Hypothalamus (tissue), 51 donors: ENCODE measurements at places on chromosomes 1 and 21.

DNA sequence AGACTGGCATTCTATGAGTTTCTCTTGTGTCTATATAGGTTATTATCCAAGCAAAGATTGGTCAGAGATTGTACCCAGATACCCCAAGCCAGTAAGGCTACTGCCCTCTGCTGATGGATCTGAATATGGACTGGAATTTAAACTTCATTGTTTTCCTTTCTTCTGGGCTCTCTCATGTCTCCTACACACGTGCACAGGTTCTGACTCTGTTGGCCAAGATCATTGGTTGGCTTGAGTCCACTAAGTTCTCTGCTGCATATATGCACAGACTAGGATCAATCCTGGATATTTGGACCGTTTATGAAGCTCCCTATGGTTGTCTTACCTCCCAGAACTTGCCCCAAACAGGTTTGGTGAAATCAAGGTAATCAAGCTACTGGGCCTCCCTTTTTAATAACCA is 69.7 kb downstream of the CC2D1B start:
- no peak for DNase-seq

GRCh38 chr1:225596736-225597135 is 56.2 kb downstream of the ENAH start:
- DNase-seq = no peak

- DNase-seq = no peak
Observed at GRCh38 chr1:67626090-67626860, 58.7 kb upstream of the GADD45A start.

DNA sequence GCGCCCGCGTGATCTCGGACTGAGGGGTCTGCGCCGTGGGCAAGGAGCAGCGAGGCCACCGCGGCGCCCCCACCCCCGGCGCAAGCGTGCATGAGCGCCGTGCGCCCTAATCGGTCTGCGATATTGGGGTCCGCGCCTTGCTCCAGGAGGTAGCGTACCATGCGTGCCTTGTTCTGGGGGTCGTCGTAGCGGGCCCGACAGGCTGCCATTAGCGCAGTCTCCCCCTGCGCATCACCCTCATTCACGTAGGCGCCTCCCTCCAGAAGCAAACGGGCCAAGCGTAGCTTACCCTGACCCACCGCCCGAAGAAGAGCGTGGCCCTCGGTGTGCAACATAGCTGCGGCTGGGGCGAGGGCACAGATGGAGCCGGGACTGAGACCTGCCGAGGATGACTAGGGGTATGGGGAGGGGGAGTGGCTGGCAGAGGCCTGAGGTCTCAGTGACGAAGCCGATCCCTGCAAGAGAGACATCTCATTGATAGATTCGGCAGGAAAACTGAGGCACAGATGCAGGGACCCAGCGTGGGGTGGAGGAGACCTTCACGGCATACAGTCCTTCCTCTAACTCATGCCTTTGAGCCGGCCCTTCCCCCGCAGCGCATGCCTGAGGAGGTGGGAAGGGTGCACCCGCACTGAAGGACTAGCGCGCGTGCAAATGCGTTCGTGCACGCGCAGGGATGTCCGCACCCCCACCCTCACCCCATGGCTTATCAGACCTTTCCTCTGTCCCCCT is 2.8 kb downstream of the ANKRD34A start:
- DNase-seq = peak; percentile 58

- DNase-seq = no peak
Observed at GRCh38 chr1:101379950-101380349, 143.1 kb downstream of the S1PR1 start.

DNA sequence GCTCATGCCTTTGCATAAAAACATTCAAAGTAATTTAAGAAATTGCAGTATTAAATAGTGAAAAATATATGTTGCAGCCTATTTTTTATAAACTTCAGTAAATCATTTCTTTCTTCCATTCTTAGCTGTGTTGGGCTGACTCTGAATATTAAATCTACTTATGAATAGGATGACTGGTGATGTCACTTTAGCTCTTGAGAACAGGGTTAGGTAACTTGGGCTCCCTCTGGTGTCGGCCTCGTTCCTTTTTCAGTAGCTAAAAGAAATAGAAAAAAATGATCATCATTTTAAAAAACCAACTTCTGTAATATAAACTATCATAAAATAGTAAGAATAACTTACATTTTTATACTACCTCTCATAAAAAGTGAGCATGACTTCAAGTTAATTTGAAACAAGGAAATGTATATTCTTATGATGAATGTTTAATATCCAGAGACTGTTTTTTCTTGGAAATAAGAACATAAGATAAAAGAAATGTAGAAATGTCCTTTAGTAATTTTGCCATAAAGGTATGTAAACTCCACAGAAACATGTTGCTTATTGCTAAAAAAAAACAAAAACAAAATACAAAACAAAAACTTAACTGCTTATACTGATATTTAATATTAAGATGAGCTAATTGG is 26.8 kb upstream of the NCAM2 start:
- peak; percentile 64 for DNase-seq

- DNase-seq = peak; percentile 73
Observed at GRCh38 chr1:44660176-44660575, 14.1 kb downstream of the TMEM53 start.

GRCh38 chr1:6082430-6082971 is 36.8 kb downstream of the KCNAB2 start:
- DNase-seq = peak; percentile 41

GRCh38 chr1:183023601-183024316 is 539 bp downstream of the LAMC1 start:
- DNase-seq = peak; percentile 37

GRCh38 chr1:64492424-64492823 is 22.5 kb downstream of the CACHD1 start:
- DNase-seq = no peak

DNA sequence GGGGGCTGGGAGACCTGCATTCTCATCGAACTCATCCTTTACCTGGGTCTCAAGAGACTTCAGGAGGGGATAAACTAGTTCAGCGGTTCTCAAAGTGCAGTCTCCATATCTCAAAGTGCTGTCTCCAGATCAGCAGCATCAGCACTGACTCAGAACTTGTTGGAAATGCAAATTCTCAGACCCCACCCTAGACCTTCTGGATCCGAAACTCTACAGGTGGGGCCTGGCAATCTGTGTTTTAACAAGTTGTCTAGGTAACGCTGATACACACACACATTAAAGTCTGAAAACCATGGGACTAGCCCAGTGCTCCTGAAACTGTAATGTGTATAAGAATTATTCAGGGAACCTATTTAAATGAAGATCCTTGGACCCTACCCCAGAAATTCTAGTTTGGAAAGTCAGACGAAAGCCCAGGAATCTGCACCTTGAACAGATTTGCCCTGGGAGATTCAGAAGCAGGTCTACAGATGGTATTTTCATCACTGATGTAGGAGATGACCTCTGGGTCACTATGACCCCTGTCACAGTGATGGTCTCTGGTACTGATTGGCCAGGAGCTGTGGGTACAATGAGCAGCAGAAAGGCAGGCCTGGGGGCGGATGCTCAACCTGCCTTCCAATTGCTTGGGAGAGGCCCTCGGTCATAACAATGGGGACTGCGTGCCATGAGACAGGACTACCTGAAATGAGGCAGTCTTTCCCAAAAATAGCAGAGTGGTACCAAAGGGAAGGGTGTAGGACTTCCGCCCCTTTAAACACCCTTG is 127.2 kb downstream of the FAM78B start:
- no peak for DNase-seq

GRCh38 chr21:42735061-42735460 is 81.6 kb downstream of the PDE9A start:
- no peak for DNase-seq

DNA sequence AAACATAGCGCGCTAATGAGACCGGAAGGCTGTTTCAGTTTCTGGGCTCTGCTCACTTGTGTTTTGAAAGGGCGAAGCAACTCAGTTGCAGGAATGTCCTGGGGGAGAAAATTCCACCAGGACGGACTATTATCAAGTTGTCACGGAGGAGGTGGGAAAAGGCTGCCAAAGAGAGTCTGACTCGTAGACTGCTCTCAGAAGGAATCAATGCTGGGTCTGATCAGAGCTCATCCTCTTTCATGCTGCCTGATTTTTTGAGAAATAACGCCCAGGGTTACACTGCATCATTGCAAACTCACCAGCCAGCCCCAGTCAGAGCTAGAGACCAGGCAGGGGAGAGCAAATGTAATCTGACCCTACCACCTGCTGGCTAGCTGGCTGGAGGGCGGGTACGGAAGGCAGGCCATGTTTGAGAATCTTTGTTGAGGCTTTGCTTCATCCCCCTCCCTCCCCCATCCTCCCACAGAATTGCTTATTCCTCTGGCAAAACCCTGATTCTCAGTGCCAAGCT is 36.4 kb upstream of the BCL9 start:
- DNase-seq = no peak

DNA sequence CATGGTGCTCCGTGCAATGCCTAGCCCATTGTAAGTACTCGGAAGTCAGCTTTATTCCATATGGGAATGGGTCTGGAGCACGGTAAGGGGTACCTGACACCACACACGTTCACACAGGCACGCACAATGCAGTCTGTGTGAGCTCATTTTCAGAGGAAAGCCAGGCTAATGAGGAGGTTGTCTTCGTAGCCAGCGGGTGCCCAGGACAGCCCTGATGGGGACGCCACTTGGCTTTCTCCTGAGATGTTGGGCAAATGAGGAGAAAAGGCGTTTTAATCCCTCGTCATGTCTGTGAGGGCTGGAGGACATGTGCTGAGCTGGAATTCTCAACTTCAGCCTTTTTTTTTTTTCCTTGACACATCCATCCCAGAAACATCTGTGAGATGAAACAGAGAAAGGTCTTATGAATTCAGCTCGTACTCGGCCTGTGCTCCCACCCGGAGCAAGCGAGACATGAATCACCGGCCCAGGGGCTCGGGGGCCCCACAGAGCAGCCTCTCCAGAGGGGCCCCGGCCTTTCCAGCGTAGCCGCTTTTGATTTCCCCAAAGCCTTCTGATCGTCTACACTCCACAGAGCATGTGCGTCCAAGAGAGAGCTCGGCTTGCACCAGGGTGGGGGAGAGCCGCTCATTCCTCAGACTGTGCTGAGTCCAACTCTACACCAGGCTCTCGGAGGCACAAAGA is 125.1 kb downstream of the EPHB2 start:
- DNase-seq = no peak

GRCh38 chr1:18396247-18396980 is 84.3 kb upstream of the KLHDC7A start:
- no peak for DNase-seq

- DNase-seq = no peak
Observed at GRCh38 chr1:91024481-91025119, 2.8 kb upstream of the ZNF644 start.

- DNase-seq = no peak
Observed at GRCh38 chr1:67459068-67459467, 28.9 kb upstream of the SERBP1 start.

- DNase-seq = no peak
Observed at GRCh38 chr1:109771712-109772657, 8.3 kb upstream of the EPS8L3 start.

- no peak for DNase-seq
Observed at GRCh38 chr1:15950302-15950701, 25.6 kb downstream of the ZBTB17 start.

GRCh38 chr1:90622666-90623065 is 94.4 kb downstream of the BARHL2 start:
- DNase-seq = no peak

DNA sequence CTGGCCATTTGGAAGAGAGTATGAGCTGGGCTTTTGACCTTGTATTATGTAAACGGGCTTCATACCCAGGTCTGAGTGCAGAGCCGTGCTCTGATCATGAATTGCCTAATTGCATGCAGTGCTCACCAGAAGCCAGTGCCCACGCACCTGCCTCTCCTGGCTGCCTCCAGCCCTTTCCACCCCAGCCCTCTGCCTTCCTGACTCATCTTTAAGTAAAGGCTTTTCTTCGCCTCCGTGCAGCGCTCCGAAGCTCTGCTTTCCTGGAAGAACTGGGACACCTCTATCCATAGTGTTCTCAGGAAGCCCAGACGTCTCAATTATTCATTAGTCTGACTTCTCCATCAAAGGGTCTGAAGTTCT is 413.7 kb downstream of the PTPRU start:
- DNase-seq = no peak

GRCh38 chr1:7220007-7220406 is 434.8 kb downstream of the CAMTA1 start:
- DNase-seq = no peak

DNA sequence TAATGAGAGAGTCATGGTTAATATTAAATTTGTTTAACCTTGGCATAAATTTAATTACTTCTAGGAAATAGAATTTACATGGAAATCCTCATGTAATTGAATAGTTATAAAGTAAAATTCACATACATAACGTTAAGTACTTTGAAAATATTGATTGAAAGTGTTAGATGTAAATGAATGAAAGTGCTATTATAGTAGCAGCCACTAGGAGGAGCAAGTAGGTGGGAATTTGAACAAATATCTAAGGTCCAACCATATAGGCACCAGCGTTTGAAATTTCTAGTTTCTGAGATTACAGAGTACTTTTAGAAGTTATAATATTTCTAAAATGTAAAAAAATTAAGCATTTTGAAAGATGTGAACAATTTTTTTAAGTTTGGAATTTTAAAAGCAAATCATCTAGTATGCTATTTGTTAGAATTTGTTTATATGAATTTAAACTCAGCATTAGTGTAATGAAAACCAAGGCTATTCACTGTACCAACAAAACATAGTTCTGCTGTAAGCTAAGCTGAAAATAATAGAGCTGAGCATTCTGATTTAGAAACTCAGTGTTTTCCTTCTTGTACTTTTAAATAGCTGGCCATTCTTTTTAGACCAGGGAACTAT is 3.3 kb downstream of the B3GALT2 start:
- DNase-seq = no peak

DNA sequence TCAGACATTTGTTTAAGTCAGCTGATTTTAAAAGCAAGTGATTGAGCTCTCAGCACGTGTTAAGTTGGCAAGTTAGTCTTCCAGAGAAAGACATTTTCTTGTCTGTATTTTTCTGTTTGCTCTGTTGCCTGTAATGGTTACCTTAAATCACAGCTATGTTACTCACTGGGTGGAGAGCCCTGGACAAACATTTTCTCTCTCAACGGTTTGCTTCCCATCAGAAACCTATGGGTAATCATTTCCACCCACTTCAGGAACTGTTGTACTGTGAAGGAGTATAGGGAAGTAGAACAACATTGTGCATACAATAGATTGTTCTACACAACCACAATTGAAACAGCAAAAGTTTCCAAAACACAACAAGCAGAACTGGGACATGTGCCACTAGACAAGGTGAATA is 113.9 kb upstream of the DPT start:
- DNase-seq = no peak

GRCh38 chr21:36699546-36700294 is 805 bp downstream of the SIM2 start:
- DNase-seq = no peak

- DNase-seq = no peak
Observed at GRCh38 chr1:67434491-67434890, 4.3 kb upstream of the SERBP1 start.

DNA sequence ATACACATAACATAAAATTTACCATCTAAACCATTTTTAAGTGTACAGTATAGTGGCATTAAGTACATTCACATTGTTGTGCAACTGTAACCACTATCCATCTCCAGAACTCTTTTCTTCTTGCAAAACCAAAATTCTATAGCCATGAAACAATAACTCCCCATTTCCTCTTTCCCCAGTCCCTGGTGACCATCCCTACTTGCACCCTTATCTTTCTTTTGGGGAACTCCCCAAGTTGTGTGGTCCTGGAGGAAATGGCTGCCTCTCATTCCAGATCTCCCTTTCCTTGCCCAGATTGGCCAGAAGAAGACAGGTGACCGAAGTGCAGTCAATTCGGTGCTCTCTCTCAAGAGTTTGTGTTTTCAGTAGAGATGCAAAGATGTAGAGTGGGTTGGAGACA is 389.6 kb upstream of the C1orf87 start:
- DNase-seq = no peak
